Lower lobe of right lung (tissue), 2 donors: ENCODE measurements at places on chromosomes 2 and 18. TPM values are rescaled to one million over a fixed set of nuclear protein-coding genes. Genes with fewer than 3 reads are reported as not detected.
A peak's percentile ranks its signal among the peaks of the same experiment; 100 is the strongest.

The TUBB8B gene
- 0.47 TPM for total RNA-seq

The PCARE gene
- 0.95 TPM for total RNA-seq

GRCh38 chr2:20357638-20358389, 7.2 kb upstream of the PUM2 start:
- H3K36me3 ChIP-seq, result no peaks in the 10 kb centered on the region
- no peak for DNase-seq
- H3K4me3 ChIP-seq, result no peak overlapping the region
- no peak overlapping the region for H3K27ac ChIP-seq

DNA sequence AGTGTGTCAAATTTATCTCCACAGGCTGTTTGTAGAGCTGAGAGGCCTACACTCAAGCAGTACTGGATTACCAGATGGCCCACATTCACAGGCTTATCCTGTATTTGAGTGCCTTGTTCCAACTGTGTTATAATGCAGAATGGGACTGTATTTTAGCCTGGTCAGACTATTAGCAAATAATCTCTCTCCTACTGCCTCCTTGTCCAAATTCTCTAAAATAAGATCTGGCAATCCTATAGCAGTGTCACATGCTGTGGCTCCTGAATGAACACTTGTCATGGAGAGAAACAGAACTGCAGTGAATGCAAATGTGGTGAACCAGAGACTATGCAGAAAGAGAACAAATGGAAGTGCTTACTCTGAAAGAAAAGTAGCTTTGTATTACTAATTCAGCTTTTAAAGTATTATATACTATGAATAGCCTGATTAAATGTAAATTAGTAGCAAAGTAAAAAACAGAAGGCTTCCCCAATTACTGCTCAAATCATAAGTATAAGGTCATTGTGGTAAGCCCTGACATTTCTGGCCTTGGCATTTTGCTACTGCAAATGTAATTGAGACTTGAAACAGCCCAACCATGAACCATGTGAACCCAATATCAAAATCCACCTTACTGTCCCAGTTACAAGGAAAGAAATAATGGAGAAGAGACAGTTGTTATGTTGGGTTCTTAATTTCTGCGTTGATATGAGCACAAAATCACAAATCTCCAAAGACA, 80.0 kb downstream of the MAP4K3 start:
- H3K27me3 ChIP-seq, result no peaks in the 10 kb centered on the region
- peaks cover 16% of the 10 kb centered on the region for H3K36me3 ChIP-seq
- no peak overlapping the region for H3K4me3 ChIP-seq
- no peak overlapping the region for H3K27ac ChIP-seq
- DNase-seq, result no peak

- H3K27ac ChIP-seq, result no peak overlapping the region
- H3K27me3 ChIP-seq, result no peaks in the 10 kb centered on the region
- H3K36me3 ChIP-seq, result no peaks in the 10 kb centered on the region
- H3K4me3 ChIP-seq, result no peak overlapping the region
- no peaks in the 10 kb centered on the region for H3K4me1 ChIP-seq
- peak; percentile 14 for DNase-seq
Measured at GRCh38 chr2:120486946-120487345, 141.0 kb downstream of the INHBB start.

DNA sequence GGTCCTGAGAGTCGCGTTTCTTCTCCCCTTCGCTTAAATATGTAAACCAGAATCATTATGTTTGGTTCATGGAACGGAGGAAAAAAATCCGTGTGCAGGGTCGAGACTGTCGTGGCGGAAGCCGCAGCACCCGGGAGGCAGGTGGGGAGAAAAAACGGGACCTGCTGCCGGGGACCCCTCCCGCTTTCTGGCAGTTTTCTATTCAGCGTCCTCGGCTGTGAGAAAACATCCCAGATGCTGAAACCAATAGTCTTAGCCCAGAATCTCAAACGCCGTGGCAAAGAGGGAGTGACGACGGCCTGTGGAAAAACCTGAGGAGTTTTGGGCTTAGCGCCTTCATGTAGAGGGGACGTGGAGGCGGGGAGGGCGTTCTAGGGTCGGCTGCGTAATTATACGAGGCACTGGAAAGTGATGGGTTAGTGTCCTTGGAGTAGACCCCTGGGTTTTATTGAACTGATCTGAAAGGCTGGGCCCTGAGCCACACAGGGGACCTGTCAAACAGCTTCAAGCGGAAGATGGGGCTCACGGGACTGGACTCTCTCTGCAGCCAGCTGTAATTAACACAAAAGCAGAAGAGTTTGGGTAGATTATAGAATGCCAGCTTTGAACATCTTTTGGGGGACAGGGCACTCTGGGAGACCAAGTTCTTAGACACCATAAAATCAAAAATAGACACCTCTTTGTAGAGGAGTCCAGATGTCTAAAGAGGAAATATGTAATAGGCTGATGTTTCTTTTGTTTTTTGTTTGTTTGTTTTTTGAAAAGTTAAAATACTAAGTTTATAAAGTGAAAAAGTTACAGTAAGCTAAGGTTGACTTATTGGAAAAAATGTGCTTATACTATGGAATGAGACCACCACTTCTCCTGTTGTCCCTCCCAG, 834 bp upstream of the BUB1 start:
- peak overlapping the region; percentile 83 for H3K4me3 ChIP-seq
- peaks cover 25% of the 10 kb centered on the region for H3K4me1 ChIP-seq

- no peak for DNase-seq
- no peak overlapping the region for H3K27ac ChIP-seq
- no peak overlapping the region for H3K4me3 ChIP-seq
- no peaks in the 10 kb centered on the region for H3K36me3 ChIP-seq
- no peaks in the 10 kb centered on the region for H3K4me1 ChIP-seq
- H3K27me3 ChIP-seq, result no peaks in the 10 kb centered on the region
Measured at GRCh38 chr18:76974386-76974785, 152.0 kb downstream of the ZNF236 start.

GRCh38 chr18:59354731-59355130, 4.3 kb downstream of the LMAN1 start:
- no peak overlapping the region for H3K4me3 ChIP-seq
- H3K4me1 ChIP-seq, result peaks cover 9% of the 10 kb centered on the region
- peaks cover 58% of the 10 kb centered on the region for H3K36me3 ChIP-seq
- H3K27me3 ChIP-seq, result no peaks in the 10 kb centered on the region
- H3K27ac ChIP-seq, result no peak overlapping the region

- H3K4me3 ChIP-seq, result no peak overlapping the region
- H3K27ac ChIP-seq, result no peak overlapping the region
- H3K27me3 ChIP-seq, result no peaks in the 10 kb centered on the region
- no peak for DNase-seq
- no peaks in the 10 kb centered on the region for H3K36me3 ChIP-seq
- no peaks in the 10 kb centered on the region for H3K4me1 ChIP-seq
Measured at GRCh38 chr2:33704406-33704855, 105.3 kb upstream of the FAM98A start.

DNA sequence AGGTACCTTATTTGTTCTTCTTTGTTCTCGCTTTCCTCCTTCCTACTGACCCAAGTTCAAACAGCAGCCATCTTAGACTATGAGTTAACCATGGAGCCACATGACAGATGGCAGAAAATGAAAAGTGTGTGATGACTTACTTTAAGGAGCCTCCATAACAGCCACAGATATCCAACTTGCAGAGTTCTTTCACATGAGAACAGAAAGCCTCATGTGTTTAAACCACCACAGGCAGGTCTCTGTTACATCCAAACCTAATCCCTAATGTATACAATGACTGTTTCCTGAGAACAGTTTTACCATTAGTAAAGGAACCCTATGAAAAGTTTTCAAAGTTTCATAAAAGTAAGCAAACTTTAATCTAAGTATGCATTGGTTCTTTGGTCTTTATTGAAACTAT, 20.3 kb downstream of the B4GALT6 start:
- DNase-seq, result no peak
- H3K27me3 ChIP-seq, result no peaks in the 10 kb centered on the region
- H3K4me1 ChIP-seq, result no peaks in the 10 kb centered on the region
- H3K36me3 ChIP-seq, result no peaks in the 10 kb centered on the region

GRCh38 chr2:20350041-20350712, 467 bp downstream of the PUM2 start:
- H3K27me3 ChIP-seq, result no peaks in the 10 kb centered on the region
- H3K4me3 ChIP-seq, result peak overlapping the region; percentile 93
- no peaks in the 10 kb centered on the region for H3K36me3 ChIP-seq

DNA sequence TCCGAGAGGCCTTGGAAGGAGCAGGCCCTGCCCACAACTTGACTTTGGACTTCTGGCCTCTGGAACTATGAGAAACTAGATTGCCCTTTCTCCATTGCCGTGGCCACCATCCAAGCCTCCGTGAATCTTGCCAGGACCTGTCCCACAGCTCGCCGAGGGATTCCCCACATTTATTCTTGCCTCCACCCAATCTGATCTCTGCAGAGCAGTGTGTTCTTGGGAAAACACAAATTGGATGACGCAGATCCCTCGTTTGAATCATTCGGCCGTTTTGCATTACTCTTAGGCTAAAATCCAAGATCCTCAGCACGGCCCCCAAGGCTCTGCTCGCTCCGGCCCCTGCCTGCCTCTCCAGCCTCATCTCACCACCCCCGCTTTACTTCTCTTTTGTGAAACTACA, 364.2 kb downstream of the ZNF516 start:
- no peaks in the 10 kb centered on the region for H3K4me1 ChIP-seq
- no peaks in the 10 kb centered on the region for H3K27me3 ChIP-seq
- no peak overlapping the region for H3K27ac ChIP-seq

DNA sequence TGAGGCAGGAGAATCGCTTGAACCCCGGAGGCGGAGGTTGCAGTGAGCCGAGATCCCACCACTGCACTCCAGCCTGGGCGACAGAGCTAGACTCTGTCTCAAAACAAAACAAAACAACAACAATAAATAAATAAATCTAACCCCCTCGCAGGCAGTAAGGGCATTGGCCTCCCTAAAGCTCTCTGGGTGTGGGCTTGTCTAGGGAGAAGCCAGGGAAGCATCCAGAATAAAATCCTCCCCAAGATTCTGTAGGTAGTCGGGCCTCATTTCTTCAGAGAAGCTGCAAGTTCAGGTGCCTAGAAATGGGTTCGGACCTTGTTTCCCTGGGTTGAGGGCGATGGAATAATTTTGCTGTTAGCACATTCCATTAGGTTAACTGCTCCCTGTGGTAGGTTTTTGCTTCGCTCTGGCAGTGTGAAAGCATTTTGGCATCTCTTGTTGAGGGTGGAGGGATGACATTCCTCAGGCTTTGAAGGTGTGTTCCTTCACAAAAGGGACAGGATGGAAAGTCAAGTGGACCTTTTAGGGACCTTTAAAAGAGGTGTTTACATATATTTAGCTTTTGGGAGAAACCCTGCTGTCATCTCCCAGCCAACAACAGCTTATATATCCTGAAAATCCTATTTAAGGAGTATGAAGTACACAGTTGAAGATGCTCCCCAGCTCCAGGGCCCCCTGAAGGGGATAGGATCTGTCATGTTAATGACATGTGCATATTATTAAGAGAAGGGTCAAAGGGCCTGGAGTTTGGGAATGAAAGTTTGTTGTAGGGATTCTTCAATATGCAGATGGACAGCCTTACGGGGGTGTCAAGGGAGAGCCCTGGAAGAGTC, 17.7 kb downstream of the MYCN start:
- H3K4me1 ChIP-seq, result no peaks in the 10 kb centered on the region
- no peak overlapping the region for H3K27ac ChIP-seq
- no peak overlapping the region for H3K4me3 ChIP-seq
- H3K36me3 ChIP-seq, result no peaks in the 10 kb centered on the region
- no peaks in the 10 kb centered on the region for H3K27me3 ChIP-seq
- no peak for DNase-seq

DNA sequence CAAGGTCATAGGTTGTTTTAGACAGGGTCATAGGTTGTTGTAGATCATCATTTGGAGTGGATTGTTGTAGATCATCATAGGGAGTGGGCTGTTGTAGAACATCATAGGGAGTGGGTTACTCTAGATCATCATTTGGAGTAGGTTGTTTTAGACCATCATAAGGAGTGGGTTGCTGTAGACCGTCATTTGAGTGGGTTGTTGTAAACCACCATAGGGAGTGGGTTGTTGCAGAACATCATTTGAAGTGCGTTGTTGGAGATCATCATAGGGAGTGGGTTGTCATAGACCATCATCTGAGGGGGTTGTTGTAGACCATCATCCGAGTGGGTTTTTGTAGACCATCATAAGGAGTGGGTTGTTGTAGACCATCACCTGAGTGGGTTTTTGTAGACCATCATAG, 9.5 kb upstream of the TRPM8 start:
- no peak overlapping the region for H3K27ac ChIP-seq
- H3K4me1 ChIP-seq, result no peaks in the 10 kb centered on the region
- H3K27me3 ChIP-seq, result no peaks in the 10 kb centered on the region
- no peak for DNase-seq
- no peak overlapping the region for H3K4me3 ChIP-seq

- H3K4me1 ChIP-seq, result peaks cover 6% of the 10 kb centered on the region
- H3K27ac ChIP-seq, result no peak overlapping the region
- DNase-seq, result no peak
- H3K4me3 ChIP-seq, result no peak overlapping the region
- no peaks in the 10 kb centered on the region for H3K27me3 ChIP-seq
Measured at GRCh38 chr18:62574776-62575175, 52.0 kb downstream of the ZCCHC2 start.
